ENCODE measurements at places on chromosomes 16 and 17. TPM values are rescaled to one million over a fixed set of nuclear protein-coding genes. Genes with fewer than 3 reads are reported as not detected.

The KRTAP9-4 gene
- not detected for total RNA-seq

The DBNDD1 gene
- total RNA-seq, result 27.2 TPM

The SALL1 gene
- total RNA-seq, result 12.3 TPM

The MPP2 gene
- total RNA-seq, result 3.0 TPM

The CD7 gene
- total RNA-seq, result not detected

The AATK gene
- total RNA-seq, result 0.33 TPM

The CNGB1 gene
- not detected for total RNA-seq

GRCh38 chr16:6016530-6017184 lies 919.1 kb upstream of the EEF2KMT start:
- DNase-seq, result peak; percentile 2

GRCh38 chr17:40564883-40565768 lies at the start of gene CCR7:
Gene CCR7 (minus strand): TSS chr17:40565472. CDS start chr17:40565409, 63 bp downstream.
- DNase-seq, result no peak

DNA sequence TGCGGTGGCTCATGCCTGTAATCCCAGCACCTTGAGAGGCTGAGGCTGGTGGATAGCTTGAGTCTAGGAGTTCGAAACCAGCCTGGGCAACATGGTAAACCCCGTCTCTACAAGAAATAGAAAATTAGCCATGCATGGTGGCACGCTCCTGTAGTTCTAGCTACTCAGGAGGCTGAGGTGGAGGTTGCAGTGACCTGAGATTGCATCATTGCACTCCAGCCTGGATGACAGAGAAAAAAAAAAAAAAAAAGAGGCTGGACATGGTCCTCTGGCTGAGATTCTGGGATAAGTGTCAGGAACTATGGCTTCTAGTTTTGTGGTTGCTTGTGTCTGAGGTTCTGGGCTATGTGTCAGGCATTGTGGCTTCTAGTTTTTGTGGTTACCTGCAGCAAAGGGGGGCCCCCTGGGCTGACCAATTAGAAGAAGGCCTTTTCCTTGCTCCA lies 7.0 kb downstream of the KSR1 start:
- peak; percentile 48 for DNase-seq

DNA sequence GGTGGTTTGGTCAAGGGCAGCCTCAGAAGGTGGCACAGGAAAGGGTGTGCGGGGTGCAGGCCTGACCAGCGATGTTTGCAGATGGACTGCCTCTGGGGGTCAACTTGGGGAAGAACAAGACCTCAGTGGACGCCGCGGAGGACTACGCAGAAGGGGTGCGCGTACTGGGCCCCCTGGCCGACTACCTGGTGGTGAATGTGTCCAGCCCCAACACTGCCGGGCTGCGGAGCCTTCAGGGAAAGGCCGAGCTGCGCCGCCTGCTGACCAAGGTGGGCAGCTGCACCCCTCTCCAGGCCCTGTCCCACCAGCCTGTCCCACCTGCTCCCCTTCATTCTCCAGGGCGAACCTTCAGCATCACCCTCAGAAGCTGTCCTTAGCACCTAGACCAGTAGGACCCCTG lies 12.5 kb downstream of the DHODH start:
- no peak for DNase-seq

GRCh38 chr17:12808723-12809122 lies 19.4 kb downstream of the ARHGAP44 start:
- no peak for DNase-seq

DNA sequence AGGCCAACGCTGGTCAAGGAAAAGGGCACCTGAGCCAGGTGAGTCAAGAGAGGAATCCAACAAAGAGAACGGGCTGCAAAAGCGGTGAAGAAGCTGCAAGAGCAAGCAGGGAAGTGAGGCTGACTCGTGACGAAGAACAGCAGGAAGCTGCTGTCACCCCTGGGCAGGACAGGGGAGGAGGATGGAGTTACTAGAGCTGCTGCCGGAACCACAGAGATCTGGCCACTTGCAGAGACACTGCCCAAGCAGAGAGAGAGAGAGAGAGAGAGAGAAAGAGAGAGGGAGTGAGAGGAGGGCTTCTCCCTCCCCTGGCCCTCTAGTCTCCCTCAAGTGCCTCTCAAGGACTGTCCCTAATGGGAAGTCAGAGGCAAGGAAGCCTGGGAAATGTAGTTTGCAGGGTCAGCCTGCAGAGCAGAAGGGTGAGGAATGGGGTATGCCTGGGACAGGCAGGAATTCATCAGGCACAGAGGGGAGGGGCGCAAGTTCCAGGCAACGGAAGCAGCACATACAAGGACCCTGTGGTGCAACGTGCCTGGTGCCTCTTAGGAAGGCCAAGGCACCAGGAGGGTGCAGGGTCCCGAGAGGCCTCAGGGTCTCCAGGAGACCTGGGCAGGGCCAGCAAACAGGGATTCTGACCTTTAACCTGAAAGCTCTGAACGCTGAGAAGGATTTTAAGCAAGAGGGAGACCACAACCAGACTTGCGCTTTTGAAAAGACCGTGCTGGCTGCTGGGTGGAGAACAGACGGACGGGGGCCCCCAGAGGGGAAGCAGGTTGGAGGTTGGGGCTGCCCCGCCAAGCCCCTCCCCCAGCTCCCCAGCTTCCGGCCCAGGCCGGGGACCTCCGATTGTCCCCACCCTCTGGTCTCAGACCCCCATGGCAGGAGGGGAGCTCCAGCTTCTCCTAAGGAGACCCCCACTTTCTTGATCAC lies 45.8 kb upstream of the CIBAR2 start:
- no peak for DNase-seq

GRCh38 chr17:71110326-71110725 lies 941.0 kb downstream of the KCNJ2 start:
- DNase-seq, result peak; percentile 25

GRCh38 chr16:87926246-87927194 lies 9.8 kb downstream of the CA5A start:
- no peak for DNase-seq

DNA sequence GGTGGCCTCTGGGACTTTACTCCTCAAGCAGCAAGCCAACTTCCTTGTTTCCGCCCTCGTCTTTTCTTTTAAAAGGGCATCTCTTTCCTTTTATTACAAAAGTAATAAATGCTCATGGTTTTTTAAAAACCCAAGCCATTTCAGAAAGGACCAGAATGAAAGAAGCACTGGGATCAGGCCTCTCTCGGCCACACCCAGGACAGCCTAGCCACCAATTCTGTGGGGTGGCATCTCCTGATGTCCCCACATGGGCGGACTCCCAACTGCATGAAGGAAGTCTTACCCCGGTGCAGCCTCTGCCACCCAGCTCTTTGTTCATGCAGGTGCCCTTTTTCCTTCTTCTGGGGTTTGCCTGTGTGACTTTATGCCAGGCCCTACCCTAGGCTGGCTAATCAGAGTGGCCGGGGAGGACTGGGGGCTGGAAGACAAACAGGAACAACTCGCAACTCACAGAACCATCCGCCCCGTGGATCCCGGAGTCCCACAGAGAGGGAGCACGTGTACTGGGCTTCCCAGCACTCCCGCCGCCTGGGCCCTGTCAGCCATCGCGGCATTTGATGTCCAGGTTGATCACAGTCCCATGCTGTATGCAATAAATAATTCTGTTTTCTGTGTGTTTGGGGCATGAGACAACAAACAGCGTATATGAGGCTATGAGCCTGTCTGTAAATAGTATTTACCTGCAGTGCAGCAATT lies 2.6 kb upstream of the RASD1 start:
- DNase-seq, result no peak

DNA sequence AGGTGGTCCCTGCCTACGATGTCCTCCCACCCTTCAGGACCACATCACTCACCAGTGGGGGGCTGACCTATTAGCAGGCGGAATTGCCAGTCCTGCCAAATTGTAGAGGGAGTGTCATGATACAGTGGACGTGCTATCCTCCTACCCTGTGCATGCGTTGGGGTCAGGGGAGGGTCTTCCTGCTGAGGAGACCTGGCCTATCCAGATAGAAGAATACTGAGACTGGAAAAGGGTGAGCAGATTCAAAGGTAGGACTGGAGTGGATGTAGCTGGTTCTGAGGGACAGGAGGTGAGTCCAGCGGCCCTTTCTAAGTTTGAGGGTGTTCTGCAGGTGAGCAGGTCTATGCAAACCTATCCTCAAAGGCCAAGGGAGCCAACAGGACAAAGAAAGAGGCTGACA lies 8.0 kb downstream of the PRSS41 start:
- DNase-seq, result no peak

- DNase-seq, result no peak
Measured at GRCh38 chr17:78882540-78883088, 20.4 kb downstream of the CEP295NL start.

DNA sequence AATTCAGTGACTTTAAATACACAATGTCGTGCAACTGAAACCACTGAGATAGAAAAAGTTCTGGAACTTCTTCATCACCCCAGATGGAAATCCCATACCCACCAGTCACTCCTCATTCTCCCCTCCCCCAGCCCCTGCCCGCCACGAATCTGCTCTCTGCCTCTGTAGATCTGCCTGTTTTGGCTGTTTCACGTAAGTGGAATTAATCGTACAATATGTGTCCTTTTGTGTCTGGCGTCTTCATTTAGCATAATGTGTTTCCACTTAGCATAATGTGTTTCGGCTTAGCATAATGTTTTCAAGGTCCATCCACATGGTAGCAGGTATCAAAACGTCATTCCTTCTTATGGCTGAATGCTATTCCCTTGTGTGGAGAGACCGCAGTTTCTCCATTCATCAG lies 3.5 kb upstream of the SPPL2C start:
- no peak for DNase-seq

DNA sequence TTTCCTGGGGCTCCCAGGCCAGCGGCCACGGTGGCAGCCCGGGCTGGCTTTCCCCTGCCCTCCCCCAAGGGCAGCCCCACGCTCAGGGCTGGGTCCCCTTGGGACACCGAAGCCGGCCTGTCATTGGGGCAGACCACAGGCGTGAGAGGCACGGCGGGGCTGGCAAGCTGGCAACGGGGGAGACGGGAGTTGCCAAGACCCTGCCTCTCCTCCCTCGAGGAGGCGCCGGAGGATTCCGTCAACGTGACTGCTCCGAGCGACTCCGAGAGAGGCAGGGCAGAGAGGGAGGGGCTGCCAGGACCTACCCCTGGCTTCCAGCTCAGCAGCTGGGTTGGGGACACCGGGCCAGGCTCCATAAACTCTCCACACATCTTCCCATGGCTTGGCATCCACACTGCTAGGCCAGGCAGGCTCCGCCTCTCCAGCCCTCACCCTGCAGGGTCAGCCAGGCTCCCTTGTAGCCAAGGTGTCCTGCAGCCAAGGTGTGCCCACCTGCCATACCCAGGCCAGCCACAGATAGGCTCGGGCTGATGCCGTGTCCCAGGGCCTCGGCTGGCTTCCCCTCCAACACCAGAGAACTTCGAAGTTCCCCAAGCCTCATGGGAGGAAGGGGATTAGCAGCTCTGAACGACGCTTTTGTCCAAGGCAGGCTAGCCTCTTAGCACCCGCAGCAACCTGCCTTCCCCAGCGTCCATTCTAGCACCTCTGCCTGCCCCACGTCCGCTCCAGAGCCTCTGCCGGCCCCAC lies 25.5 kb downstream of the TIMM22 start:
- DNase-seq, result no peak

GRCh38 chr17:75642182-75642783 lies 9.0 kb downstream of the SMIM5 start:
- DNase-seq, result no peak

GRCh38 chr17:48219617-48220016 lies 112.1 kb downstream of the SNX11 start:
- DNase-seq, result no peak

DNA sequence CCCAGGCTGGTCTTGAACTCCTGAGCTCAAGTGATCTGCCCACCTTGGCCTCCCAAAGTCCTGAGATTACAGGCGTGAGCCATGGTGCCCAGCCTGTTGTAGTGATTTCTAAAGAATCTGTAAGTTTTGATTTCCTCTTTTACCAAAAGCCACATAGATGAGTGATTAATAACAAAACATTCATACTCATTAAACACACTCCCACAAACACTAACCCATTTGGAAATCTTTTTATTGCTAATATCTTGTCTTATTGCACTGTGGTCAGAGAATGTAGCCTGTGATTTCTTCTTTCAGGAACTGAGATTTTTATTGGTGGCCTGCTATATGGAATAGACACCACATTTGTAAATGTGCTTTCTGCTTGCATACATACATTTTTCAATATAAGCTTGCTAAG lies 31.6 kb downstream of the MYH10 start:
- no peak for DNase-seq

Measured in kidney epithelial cell (primary cell).